Pancreas (tissue), 10 donors: ENCODE measurements at places on chromosomes 11 and 22. TPM values are rescaled to one million over a fixed set of nuclear protein-coding genes. Genes with fewer than 3 reads are reported as not detected.

TMA7B gene
- total RNA-seq = not detected

KRTAP5-11 gene
- total RNA-seq = not detected

VPREB1 gene
- total RNA-seq = not detected

FREY1 gene
- 0.40 TPM for total RNA-seq

- no peak overlapping the region for H3K27ac ChIP-seq
- H3K36me3 ChIP-seq = no peaks in the 10 kb centered on the region
- no peak overlapping the region for H3K4me3 ChIP-seq
- no peak for DNase-seq
- H3K27me3 ChIP-seq = no peaks in the 10 kb centered on the region
Observed at GRCh38 chr11:3102641-3102921, 45.4 kb upstream of the CARS1 start.

DNA sequence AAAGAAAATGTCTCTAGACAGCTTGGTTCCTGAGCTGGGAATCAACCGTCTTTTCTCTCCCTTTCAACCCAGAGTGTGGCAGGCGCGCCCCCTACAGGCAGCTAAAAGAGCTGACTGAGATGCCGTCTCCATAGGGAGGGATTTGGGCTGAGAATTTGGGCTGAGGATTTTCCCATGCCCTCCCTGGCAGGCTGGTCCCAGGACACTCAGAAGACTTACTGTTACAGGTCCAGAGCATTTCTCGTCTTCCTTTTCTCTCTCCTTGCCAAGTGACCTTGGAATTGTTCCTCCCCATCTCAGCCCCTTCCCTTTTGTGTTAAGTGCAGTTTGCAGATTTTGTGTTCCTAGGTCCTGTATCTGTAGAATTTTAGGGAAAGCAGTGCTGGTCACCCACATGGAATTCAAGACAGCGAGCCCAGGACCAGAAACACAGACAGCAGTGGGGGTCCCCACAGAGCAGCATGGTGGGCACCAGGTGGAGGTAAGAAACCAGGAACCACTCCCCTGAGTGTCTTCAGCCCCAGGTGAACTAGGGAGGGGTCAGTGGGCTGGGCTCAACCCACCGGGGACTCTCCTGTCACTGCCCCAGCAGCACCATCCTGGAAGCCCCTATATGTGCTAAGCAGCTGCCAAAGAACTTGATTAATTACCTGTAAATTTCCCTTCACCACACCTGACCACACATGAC lies 9.9 kb upstream of the IGLL5 start:
- no peak overlapping the region for H3K27ac ChIP-seq
- no peak for DNase-seq
- H3K36me3 ChIP-seq = no peaks in the 10 kb centered on the region
- H3K4me3 ChIP-seq = no peak overlapping the region
- H3K27me3 ChIP-seq = no peaks in the 10 kb centered on the region
- no peaks in the 10 kb centered on the region for H3K4me1 ChIP-seq

DNA sequence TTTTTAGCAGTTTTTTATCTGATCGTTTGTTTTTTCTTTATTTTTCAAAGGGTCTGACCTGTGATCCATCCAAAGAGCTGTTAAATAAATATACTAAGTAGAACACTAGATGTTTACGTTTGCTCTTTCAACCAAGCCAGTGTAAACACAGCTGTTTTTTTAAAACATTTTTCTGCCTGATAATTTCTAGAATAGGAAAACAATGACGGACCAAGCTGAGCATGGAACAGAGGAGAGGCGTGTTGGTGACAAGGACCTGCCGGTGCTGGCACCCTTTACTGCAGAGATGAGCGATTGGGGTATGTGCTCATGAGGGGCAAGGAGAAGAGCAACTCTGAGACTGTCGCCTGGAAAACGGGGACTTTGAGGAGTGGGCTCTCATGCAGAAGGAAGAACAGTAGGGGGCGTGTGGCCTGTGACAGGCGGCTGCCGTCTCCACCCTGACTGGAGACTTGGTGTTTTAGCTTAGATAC lies 28.6 kb upstream of the PANX2 start:
- no peaks in the 10 kb centered on the region for H3K36me3 ChIP-seq
- DNase-seq = no peak
- H3K4me3 ChIP-seq = no peak overlapping the region
- no peak overlapping the region for H3K27ac ChIP-seq
- H3K27me3 ChIP-seq = no peaks in the 10 kb centered on the region
- H3K4me1 ChIP-seq = no peaks in the 10 kb centered on the region

- H3K4me1 ChIP-seq = peaks cover 62% of the 10 kb centered on the region
- no peaks in the 10 kb centered on the region for H3K36me3 ChIP-seq
- H3K27ac ChIP-seq = peak overlapping the region; percentile 84
- no peak overlapping the region for H3K4me3 ChIP-seq
Observed at GRCh38 chr11:68142028-68142412, 20.8 kb upstream of the CHKA start.
